ENCODE measurements at places on chromosomes 1 and 21. TPM values are rescaled to one million over a fixed set of nuclear protein-coding genes. Genes with fewer than 3 reads are reported as not detected.

The CD2 gene
- 21.8 TPM for polyA plus RNA-seq

DNA sequence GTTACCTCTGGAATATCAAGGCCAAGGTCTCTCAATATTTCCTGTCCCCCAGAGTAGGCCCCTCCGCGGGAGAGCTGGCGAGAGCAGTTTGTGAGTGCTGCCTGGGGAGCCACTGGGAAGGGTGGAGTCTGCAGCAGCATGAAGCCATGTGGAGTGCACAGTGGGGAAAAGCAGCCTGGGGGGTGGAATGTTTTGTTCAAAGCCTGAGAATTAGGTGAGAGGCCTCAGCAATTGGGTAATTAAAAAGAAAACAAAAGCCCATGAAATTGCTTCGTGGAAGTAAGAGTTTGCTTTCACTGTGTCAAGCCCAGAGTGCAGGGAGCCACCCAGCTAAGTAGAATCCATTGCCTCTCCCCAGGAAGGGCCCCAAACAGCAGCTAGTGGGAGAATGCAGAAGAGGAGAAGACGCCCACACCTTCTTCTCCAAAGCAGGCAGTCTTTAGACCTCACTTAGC lies 30.2 kb upstream of the DISC1 start:
- H3K4me3 ChIP-seq: no peak overlapping the region
- no peaks in the 10 kb centered on the region for H3K4me1 ChIP-seq
- H3K27ac ChIP-seq: no peak overlapping the region
- no peaks in the 10 kb centered on the region for H3K36me3 ChIP-seq
- DNase-seq: no peak

The VSIG8 gene
- 0.03 TPM for polyA plus RNA-seq

- H3K36me3 ChIP-seq: no peaks in the 10 kb centered on the region
- H3K4me3 ChIP-seq: peak overlapping the region; percentile 36
Observed at GRCh38 chr1:228445843-228446650, 29.4 kb upstream of the TRIM17 start.

The PADI4 gene
- polyA plus RNA-seq: 5.1 TPM

The ERO1B gene
- 7.9 TPM for polyA plus RNA-seq

GRCh38 chr1:9111957-9112356 lies 16.9 kb downstream of the GPR157 start:
- peaks cover 11% of the 10 kb centered on the region for H3K4me1 ChIP-seq
- H3K4me3 ChIP-seq: no peak overlapping the region
- H3K27ac ChIP-seq: no peak overlapping the region
- DNase-seq: peak; percentile 43

DNA sequence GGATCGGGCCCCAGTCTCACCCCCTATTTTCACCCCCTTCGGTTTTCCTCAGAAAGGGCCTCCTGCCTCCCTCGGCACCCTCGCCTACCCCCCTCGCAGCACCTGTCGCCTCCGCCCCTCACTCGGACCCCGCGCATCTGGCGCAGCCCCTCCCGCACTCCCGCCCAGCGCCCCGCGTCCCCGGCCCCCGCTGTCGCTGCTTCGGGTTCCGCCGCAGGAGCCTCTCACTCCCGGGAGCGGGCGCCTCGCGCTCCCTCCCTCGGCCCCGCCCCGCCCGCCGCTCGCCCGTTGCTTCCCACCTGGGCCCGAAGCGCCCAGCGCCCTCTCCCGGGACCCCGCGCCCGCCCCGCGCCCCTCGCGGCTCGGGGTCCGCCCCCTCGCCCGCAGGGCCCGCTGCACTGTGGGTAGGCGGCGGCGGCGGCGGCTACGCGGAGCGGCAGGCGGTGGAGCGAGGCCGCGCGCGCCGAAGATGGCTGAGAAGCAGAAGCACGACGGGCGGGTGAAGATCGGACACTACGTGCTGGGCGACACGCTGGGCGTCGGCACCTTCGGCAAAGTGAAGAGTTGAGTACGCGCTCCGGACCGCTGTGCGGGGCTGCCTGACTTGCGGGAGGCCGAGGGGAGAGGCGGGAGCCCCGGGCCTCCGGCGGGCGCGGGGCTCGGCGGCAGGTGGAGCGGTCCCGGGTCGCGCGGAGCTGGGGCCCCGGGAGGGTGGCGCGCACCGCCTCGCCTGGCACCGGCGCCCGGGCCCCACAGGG lies at the start of gene PRKAA2:
PRKAA2 (plus strand) TSS at position 396 of the 758 bp plus-strand sequence; CDS start at position 470, 74 bp downstream.
- DNase-seq: peak; percentile 83
- peaks cover 63% of the 10 kb centered on the region for H3K27me3 ChIP-seq
- H3K27ac ChIP-seq: peak within 1 kb of the TSS; percentile 62
- H3K36me3 ChIP-seq: no peaks in the 10 kb centered on the region

GRCh38 chr21:44800103-44800502 lies 1.5 kb downstream of the UBE2G2 start:
- peaks cover 23% of the 10 kb centered on the region for H3K4me1 ChIP-seq
- no peak for DNase-seq
- no peak overlapping the region for H3K27ac ChIP-seq

- peaks cover 7% of the 10 kb centered on the region for H3K27me3 ChIP-seq
- no peak overlapping the region for H3K27ac ChIP-seq
- no peaks in the 10 kb centered on the region for H3K36me3 ChIP-seq
- DNase-seq: no peak
Observed at GRCh38 chr1:229893762-229894444, 173.1 kb upstream of the GALNT2 start.

The COL9A2 gene
- polyA plus RNA-seq: 17.8 TPM

- H3K4me3 ChIP-seq: no peak overlapping the region
- DNase-seq: no peak
- no peaks in the 10 kb centered on the region for H3K4me1 ChIP-seq
- H3K27ac ChIP-seq: no peak overlapping the region
Observed at GRCh38 chr1:72010094-72010431, 272.3 kb downstream of the NEGR1 start.

The CFHR1 gene
- 24.6 TPM for polyA plus RNA-seq

GRCh38 chr1:100834777-100835660 lies 59.6 kb downstream of the EXTL2 start:
- no peak overlapping the region for H3K4me3 ChIP-seq
- H3K36me3 ChIP-seq: no peaks in the 10 kb centered on the region
- DNase-seq: no peak
- no peaks in the 10 kb centered on the region for H3K27me3 ChIP-seq
- no peak overlapping the region for H3K27ac ChIP-seq

DNA sequence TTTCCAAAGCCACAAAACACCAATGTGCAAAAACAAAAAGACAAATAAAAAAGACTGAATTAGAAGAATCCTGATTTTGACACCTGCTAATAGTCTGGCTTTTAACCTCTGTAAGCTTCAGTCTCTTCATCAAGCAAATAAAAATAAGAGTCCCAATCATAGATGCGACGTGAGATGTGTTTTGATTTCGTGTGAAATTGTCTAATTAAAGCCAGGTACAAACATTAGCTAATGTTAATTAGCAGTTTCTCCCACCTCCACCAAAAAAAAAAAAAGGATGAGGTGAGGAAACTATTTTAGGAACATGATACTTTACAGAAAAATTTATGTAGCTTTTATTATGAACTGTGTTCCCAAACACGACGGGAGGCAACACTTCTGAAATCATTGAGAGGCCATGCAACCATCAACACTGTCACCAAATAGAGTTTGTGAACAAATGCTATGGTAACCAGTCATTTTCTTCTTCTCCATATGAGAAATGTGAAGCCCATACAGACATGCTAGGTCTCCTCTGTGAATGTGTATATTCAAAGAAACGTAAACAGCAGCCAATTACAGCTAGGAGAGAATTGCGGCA lies 6.7 kb upstream of the EVI5 start:
- no peak for DNase-seq
- H3K27ac ChIP-seq: no peak overlapping the region
- H3K27me3 ChIP-seq: no peaks in the 10 kb centered on the region
- H3K4me3 ChIP-seq: no peak overlapping the region
- H3K4me1 ChIP-seq: no peaks in the 10 kb centered on the region

- DNase-seq: no peak
- no peaks in the 10 kb centered on the region for H3K4me1 ChIP-seq
- H3K4me3 ChIP-seq: no peak overlapping the region
- H3K27ac ChIP-seq: no peak overlapping the region
- no peaks in the 10 kb centered on the region for H3K27me3 ChIP-seq
Observed at GRCh38 chr1:63991685-63992084, 211.7 kb upstream of the UBE2U start.

The RNU1-4 gene
- not detected for polyA plus RNA-seq

The EDARADD gene
- 0.22 TPM for polyA plus RNA-seq

- no peak overlapping the region for H3K27ac ChIP-seq
- H3K27me3 ChIP-seq: no peaks in the 10 kb centered on the region
- no peak for DNase-seq
- H3K4me1 ChIP-seq: no peaks in the 10 kb centered on the region
- H3K36me3 ChIP-seq: no peaks in the 10 kb centered on the region
Observed at GRCh38 chr1:217627431-217627830, 3.5 kb downstream of the GPATCH2 start.

GRCh38 chr1:225653463-225654276 lies 747 bp upstream of the ENAH start:
- peak overlapping the region; percentile 87 for H3K27ac ChIP-seq
- DNase-seq: peak; percentile 83
- H3K27me3 ChIP-seq: peaks cover 41% of the 10 kb centered on the region
- H3K36me3 ChIP-seq: no peaks in the 10 kb centered on the region
- peaks cover 48% of the 10 kb centered on the region for H3K4me1 ChIP-seq
- H3K4me3 ChIP-seq: peak overlapping the region; percentile 80

The ARTN gene
- 0.52 TPM for polyA plus RNA-seq

DNA sequence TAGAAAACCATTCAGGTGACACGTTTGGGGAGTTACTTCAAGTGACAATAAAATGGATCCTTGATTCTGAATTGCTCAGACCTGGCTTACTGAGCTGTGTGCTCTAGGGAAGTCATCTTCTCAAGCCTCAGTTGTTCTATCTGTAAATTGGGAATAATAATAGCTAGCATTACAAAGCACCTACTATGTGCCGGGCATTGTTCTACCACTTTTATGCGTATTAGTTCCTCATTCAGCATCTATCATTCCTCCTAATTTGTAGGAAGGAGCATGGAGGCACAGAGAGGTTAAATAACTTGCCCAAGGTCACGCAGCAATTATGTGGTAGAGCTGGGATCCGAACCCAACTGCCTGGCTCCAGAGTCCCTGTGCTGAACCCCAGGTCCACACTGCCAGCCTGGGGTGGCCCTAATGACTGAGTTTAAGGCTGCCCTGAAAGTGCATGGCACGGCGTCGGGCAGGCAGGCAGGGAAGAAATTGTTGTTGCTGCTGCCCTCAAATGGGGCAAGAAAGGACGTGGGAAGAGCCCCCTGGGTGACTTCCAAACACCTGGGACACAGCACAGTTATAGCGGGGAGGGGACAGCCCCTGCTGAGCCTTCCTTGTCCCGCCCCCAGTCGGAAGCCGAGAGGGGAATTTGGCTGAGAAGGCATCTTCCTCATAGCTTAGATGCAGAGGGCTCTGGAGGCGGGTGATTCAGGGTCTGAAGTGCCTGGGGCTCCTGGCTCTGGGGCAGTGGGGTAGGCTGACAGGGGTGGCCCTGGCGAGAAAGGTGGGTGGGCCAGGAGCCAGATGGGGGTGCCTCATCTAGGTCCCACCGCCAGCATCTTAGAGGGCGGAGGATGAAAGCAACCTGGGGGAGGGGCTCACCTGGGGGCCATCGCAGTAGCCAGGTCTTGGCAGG lies 86.5 kb upstream of the IFFO2 start:
- peak; percentile 19 for DNase-seq
- no peak overlapping the region for H3K27ac ChIP-seq
- H3K36me3 ChIP-seq: no peaks in the 10 kb centered on the region
- no peak overlapping the region for H3K4me3 ChIP-seq

GRCh38 chr1:27027575-27028250 lies 15.1 kb upstream of the TENT5B start:
- peaks cover 10% of the 10 kb centered on the region for H3K27me3 ChIP-seq
- no peak for DNase-seq
- no peak overlapping the region for H3K27ac ChIP-seq
- H3K4me3 ChIP-seq: no peak overlapping the region
- no peaks in the 10 kb centered on the region for H3K36me3 ChIP-seq

DNA sequence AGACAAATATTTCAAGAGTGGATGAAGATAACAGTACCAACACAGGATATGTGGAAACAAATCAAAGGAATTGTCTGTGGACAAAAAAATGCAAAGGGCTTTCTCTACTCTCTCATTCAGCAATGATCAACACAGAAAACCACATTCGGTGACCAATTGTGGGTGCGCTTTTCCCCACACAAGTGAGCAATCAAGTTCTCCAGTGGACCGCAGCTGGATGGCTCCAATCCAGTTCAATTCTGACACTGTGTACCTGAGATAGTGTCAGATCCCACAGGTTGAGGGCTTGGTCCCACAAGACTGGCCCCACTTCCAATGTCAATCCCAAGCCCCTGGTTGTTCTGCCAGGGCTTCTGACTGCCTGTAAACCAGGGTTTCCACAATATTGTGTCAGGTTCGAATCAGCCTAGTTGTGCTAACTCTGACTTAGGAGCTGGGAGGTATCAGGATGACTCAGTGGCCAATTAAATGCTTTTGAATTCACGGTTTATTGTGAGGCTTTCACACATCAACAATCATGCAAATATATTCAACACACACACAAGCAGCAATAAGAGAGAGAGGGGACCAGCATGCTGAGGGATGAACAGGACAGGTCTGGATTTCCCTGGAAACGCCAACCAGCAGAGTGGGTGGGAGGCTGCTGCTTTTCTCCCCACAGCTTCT lies 87.0 kb upstream of the BTG3 start:
- no peaks in the 10 kb centered on the region for H3K4me1 ChIP-seq
- no peaks in the 10 kb centered on the region for H3K36me3 ChIP-seq
- no peaks in the 10 kb centered on the region for H3K27me3 ChIP-seq
- no peak overlapping the region for H3K27ac ChIP-seq

GRCh38 chr1:153032677-153033308 lies 1.8 kb downstream of the SPRR1B start:
- no peaks in the 10 kb centered on the region for H3K27me3 ChIP-seq
- no peaks in the 10 kb centered on the region for H3K36me3 ChIP-seq
- no peak overlapping the region for H3K4me3 ChIP-seq
- no peak overlapping the region for H3K27ac ChIP-seq
- H3K4me1 ChIP-seq: no peaks in the 10 kb centered on the region

The C4BPA gene
- polyA plus RNA-seq: 0.38 TPM

DNA sequence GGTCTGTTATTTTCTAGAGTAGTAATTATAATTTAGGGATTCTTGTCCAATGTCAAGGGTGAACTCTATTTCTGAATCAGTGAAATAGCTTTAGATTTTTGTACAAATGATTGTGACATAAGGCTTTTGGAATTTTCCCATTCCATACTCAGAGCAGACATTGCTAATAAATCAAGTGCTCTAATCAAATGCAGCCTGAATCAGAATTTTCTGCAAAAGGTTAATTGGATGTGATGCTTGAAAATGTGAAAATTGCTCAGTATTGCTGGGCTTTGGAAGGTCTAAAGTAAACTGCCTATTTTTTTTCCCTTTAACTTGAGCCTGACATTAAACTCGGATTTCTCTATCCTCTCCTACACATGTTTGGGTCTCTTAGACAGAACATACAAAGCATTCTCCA lies 23.2 kb downstream of the SGIP1 start:
- no peaks in the 10 kb centered on the region for H3K27me3 ChIP-seq
- no peaks in the 10 kb centered on the region for H3K4me1 ChIP-seq
- H3K36me3 ChIP-seq: no peaks in the 10 kb centered on the region
- no peak for DNase-seq
- H3K27ac ChIP-seq: no peak overlapping the region

All from spleen (tissue), 13 donors.